Activated CD4-positive, alpha-beta T cell treated with anti-CD3 and anti-CD28 coated beads for 4 hours (primary cell): ENCODE measurements at places on chromosomes 4 and X.
A peak's percentile ranks its signal among the peaks of the same experiment; 100 is the strongest.

GRCh38 chr4:145186729-145187128 is 6.3 kb upstream of the OTUD4 start:
- no peak for DNase-seq

GRCh38 chrX:133859336-133859735 is 126.1 kb downstream of the GPC3 start:
- no peak for DNase-seq

DNA sequence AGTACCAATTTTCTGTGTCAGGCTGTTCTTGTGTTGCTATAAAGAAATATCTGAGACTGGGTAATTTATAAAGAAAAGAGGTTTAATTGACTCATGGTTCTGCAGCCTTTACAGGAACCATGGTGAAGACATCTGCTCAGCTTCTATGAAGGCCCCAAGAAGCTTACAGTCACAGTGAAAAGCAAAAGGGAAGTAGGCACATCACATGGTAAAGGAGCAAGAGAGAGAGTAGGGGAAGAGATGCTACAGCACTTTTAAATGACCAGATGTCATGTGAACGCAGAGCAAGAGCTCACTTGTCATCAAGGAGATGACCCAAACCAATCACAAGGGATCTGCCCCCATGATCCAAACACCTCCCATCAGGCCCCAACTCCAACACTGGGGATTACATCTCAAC is 174.3 kb downstream of the ATP10D start:
- no peak for DNase-seq

GRCh38 chr4:165299399-165300060 is 27.9 kb upstream of the MSMO1 start:
- no peak for DNase-seq

- no peak for DNase-seq
Measured at GRCh38 chr4:24475756-24476155, 108.6 kb downstream of the DHX15 start.

- DNase-seq: no peak
Measured at GRCh38 chr4:183543435-183543834, 38.6 kb downstream of the ING2 start.

- DNase-seq: no peak
Measured at GRCh38 chr4:42708625-42709024, 51.7 kb upstream of the ATP8A1 start.

DNA sequence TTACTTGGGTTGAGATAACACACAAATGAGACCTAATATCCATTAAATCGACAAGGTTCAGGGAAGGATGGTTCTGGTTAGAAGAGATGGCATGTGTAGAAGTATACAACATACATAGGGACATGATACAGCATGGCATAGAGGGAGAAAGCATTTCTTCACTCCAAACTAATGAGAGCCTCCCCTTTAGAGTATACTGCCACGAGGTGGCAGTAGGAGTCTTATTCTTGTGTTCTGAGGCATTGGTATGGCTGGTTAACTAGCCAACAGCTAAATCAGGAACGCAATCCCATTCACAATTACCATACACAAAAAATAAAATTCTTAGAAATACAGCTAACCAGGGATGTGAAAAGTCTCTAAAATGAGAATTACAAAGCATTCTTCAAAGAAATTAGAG is 29.1 kb upstream of the TRO start:
- peak; percentile 18 for DNase-seq

- no peak for DNase-seq
Measured at GRCh38 chr4:183297675-183298074, 22.4 kb downstream of the CLDN22 start.

GRCh38 chr4:159516556-159517140 is 413.8 kb downstream of the RAPGEF2 start:
- no peak for DNase-seq

- peak; percentile 59 for DNase-seq
Measured at GRCh38 chrX:19372170-19372546, 28.4 kb downstream of the PDHA1 start.

DNA sequence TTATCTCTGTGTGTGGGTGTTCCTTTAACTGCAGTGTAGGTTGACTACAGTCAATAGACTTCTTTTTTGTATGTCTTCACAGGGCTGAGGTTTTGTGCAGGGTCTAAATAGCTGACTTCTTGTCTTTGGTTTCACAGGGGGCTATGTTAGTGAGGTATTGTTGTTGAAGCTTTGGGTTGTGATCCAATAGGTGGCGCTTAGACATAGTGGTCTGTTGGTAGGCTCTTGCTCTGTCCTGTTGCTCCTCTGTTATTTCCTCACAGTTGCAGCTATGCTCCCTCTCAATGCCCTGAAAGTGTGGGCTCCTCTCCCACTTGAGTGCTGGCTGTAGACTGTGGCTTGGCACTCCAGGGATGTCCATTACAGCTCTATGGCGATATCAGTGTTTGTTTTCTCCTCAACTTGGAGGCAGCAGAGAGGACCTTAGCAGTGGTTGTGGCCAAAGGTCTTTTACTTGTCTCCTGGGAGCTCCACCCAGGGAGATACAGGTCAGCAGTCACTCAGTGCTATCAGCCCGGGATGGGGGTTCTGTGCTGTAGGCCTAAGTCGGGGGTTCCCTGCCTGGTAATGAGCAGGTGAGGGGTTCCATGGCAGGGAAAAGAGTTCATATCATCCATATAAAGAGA is 14.0 kb downstream of the POF1B start:
- no peak for DNase-seq

- no peak for DNase-seq
Measured at GRCh38 chr4:125266901-125267604, 47.7 kb upstream of the FAT4 start.

GRCh38 chr4:78179196-78179595 is 122.1 kb downstream of the FRAS1 start:
- DNase-seq: no peak

DNA sequence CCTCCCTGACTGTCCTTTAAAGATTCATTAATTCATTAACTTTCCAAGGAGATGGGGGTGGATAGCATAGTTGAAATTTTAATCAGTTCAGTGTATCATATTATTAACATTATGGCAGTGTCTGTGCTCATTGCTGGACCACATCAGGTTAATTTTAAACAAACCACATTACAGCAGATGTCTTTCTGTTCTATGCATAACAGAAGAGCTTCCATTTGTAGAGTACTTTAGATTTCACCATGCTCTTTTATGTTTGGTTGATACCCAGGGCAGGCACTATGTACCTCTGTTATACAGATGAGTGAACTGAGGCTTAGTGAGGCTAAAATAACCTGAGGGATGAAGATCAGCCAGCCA is 41.1 kb downstream of the AFF2 start:
- DNase-seq: no peak

- peak; percentile 5 for DNase-seq
Measured at GRCh38 chr4:151658959-151659600, 101.7 kb downstream of the GATB start.

GRCh38 chr4:124343661-124344171 is 368.8 kb downstream of the ANKRD50 start:
- DNase-seq: no peak

DNA sequence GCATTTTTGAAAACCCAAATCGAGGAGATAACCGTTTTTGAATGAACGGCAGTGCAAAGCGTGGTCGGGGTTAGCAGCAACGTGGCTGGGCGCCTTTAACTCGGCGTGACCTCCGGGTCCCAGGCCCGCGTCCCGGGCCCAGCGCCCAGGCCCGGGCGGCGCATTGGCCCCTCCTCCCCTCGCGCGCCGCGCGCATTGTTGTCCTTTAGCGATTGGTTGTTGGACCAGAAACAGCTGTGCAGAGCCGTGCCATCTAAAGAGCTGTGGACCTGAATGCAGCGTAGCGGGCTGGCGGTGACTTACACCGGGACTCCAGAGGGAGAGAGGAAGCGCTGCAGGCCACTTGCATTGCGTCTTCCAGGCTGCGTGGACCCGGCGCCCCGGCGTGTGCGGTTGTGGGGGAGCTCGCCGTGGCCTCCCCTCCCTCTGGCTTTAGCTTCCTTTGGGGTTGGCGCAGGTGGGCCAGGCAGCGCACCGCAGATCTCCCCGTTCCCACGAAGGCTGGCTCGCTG is at the start of gene STOX2:
TSS of gene STOX2 (plus strand) at position 227 of the 512 bp plus-strand sequence. CDS start 1,484 bp downstream, outside the sequence.
- DNase-seq: no peak

DNA sequence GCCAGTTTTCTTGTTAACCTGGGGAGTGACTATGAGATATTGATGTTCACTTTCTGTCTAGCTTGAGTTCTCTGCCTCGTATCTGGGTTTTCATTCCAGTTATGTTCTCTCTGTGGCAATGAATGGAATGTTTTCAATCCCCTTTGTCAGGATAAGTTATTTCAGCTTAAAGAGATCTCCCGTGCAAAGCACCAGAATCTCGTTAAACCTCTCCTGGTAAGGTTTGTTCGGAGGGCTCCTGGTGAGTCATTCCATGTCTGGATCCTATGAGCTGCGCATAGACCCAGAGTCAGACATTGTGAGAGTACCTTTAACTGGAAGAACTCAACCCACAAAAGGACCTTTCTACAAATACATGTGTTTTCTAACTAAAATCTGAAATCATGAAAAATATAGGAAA is 51.0 kb downstream of the KDR start:
- DNase-seq: no peak

GRCh38 chr4:144688035-144688569 is 42.1 kb downstream of the HHIP start:
- DNase-seq: no peak

- DNase-seq: no peak
Measured at GRCh38 chr4:106493086-106493485, 124.5 kb upstream of the GIMD1 start.

DNA sequence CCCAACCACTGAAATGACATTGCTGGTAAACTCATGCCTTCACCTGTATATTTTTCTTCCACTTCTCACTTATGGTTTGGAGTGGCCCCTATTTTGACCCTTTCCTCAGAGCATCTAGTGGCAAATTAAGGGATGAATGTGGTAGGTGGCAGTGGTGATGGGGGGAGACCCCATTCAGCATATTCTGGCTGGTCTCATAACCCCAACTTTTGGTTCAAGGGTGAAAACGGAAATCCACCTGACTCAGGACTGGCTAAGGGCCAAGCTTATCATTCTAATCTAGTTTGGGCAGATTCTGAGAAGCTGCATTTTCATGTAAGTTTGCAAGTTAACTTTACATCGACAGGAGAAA is 47.0 kb upstream of the NSUN7 start:
- DNase-seq: no peak

DNA sequence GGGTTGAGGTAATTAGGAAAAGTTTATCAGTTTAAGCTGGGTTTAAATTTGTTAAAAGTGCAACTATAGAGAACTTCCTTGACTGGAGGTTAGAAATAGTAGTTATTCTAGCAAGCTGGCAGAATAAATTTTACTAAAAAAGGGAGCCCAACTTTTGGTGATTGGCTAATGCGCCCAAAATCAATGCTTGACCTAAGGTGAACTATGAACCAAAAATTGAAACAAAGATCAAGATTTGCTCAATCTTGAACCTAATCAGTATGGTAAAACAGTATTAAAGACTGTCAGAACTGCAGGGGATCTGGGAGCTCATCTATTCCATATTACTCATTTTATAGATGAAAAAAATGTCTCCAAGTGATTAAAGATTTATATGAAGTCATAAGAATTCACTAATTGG is 6.1 kb upstream of the SPATA18 start:
- no peak for DNase-seq

DNA sequence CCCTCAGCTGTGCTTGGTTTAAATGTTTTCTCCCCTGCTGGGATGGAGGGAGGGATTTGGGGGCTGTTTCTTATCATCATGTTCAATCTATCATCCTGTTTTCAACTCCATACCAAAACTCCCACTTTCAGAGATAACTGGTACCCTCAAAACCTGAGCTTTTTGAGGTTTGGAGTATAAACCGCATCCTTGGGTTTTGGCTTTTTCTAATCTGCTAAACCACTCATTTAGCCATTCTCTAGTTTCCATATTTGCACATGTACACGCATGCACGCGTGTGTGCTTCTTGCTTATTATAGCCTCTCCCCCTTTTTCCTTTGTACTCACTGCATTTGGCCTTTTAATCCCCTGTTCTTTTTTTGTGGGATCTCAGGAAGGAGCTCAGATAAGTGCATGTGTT is 116.7 kb upstream of the TEX13D start:
- DNase-seq: no peak

- no peak for DNase-seq
Measured at GRCh38 chr4:121484633-121485032, 103.8 kb upstream of the QRFPR start.

DNA sequence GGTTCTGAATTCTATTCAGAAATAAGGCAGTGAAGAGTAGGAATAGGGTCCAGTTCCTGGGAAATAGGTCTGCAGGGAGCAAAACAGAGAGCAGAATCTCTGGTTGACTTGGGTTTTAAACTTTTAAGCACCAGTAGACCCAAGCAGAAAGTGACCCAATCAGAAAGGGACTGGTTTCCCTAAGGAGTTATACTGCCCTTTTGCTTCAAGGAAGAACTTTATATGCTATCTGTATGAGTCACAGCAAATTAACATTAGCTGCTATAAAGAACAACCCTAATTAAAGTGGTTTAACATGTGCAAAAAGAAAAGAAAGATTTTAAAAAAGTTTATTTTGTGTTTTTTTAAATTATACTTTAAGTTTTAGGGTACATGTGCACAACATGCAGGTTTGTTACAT is 263.6 kb upstream of the EMCN start:
- DNase-seq: no peak

DNA sequence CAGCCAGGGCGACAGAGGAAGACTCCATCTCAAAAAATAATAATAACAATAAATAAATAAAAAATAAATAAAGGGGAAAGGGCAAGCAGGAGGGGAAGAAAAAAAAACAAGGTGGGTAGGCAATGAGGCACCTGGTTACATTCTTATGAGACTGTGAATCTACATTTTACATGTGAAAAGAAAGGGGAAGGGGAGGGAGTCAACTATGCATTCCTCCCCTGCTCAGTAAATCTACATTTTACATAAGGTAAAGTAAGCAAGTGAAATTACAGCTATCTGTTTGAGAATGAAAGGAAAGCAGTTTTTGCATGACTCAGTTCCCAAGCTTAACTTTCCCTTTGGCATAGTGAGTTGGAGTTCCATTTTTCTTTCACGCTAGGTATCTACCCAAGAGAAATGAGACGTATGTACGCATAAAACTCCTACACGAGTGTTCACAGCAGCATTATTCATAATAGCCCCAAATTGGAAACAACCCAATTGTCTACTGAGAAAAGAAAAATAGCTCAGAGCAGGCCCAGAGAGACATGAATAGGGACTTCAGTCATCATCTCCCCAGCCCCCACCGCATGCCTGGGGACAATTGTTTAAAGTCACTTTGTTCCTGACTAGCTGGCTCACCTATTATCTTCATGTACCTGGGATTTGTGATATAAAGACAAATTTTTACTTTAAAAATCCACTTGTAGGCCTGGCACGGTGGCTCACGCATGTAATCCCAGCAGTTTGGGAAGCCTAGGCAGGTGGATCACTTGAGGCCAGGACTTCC is 52.4 kb downstream of the DDX3X start:
- DNase-seq: no peak

GRCh38 chr4:24192018-24192641 is 302.3 kb upstream of the PPARGC1A start:
- no peak for DNase-seq

DNA sequence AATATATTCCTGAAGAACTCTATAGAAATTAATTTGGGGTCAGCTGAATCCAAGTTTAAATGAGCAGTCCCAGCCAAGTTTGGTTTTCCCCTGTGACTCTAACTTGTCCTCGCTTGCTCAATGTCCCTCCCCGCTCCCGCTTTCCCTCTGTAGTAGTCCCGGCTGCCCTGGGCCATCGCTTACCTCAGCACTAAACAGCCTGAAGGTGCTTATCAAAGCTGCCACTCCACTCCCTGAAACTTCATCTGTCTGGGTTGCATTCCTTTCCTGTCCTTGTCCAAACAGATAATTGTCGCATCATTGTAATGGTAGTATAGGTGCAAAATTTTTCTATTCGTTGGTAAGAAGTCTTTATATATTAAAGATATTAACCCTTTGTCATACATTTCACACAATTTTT is 12.8 kb downstream of the SLC25A43 start:
- DNase-seq: no peak
